ENCODE measurements at places on chromosomes 12 and 14.

DNA sequence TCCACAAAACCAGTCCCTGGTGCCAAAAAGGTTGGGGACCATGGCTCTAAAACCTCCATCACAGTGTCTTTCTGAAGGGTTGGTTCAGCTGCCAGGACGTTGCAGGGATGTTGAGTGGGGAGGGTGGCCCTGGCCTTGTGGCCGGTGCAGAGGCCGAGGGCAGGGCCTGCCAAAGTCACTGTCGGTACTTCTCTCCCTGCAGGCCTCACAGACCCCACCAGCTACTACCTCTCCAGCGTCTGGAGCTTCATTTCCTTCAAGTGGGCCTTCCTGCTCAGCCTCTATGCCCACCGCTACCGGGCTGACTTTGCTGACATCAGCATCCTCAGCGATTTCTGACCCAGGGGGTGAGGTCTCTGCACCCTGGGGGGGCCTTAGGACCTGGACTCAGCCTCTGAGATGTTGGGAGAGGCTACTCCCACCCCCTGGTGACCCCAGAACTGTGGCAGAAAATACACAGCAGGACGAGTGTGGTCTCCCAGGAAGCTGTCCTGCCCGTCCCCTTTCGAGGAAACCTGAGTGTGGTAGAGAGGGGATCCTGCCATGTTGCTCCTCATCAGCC is 7.0 kb downstream of the SLC48A1 start:
- no peak for DNase-seq

GRCh38 chr14:73795974-73796373 is 55.7 kb upstream of the PTGR2 start:
- DNase-seq = peak; percentile 27

GRCh38 chr12:66028390-66028789 is 102.2 kb downstream of the LLPH start:
- DNase-seq = no peak

DNA sequence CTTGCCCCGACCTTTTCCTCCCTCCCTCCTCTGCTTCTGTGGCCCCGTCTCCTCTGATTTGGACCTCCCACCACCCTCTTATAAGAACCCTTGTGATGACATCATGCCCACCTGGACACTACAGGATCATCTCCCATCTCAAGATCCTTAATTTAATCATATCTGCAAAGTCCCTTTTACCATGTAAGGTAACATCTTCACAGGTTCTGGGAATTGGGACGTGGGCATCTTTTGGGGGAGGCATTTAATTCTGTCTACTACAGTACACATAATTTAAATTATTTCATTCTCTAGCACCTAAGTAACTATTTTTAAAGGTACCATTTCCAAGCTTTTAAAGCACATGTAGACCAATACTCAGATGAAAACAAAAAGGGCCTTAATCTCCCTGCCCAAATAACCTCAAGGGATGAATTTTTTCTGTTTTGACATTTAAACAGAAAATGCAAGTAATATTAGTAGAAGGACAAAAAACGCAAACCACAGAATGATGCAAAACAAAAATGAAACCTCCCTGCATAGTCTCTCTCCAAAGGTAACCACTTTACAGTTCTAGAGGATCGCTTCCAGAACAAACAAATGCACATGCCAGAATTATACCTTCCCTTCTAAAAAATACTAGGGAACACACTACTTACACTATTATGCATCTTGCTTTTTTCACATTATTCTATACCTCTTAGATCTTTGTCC is 222.1 kb downstream of the AACS start:
- DNase-seq = no peak
